DMS153 (cell line): ENCODE measurements at places on chromosomes 1 and 21.

DNA sequence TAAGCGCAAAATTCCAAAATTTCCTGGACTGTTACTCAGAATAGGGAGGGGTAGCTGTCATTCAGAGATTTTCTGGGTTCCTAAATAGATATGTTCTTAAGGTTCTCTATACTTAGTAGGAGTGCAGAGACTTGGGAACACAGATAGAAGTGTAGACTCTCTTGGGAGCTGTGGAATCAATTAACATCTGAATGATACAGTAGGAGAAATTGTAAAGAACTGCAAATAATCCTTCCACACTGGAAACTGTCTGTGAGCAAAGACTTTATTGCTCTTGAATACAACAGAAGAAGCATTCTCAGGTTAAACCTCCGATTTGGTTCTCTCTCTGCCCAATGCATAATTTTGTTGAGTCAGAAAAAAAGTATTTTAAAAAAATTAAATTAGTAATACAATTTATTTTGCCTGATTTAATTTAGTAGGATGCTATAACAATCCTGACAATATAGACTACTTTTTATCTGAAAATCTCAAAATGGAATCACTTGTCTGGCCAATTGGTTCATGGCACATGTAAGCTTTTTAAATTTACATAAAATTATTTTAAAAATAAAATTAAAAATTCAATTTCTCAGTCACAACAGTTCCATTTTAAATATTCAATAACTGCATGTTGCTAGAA is 1754.3 kb downstream of the PLA2G4A start:
- DNase-seq = no peak

GRCh38 chr1:54994355-54994990 is 4.3 kb upstream of the BSND start:
- no peak for DNase-seq

- no peak for DNase-seq
Measured at GRCh38 chr1:13540866-13541265, 27.1 kb upstream of the LRRC38 start.

DNA sequence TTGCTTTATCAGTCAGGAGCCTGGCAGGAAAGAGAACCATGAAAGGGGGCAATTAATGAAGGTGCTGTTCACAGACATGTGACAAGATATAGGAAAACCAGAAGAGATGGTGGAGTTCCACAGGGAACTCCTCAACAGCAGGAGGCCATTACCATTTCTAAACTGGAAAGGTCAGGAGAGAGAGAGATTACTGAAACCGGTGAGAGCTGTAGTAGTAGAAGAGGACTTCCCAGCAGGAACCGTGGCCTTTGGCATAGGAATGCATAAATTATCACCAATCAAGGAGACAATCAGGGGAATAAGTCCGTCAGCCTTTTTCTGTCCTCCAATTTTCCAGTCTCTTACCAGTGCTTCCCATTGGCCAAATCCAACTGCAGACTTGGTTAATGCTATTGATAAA is 23.0 kb upstream of the ABCD3 start:
- no peak for DNase-seq

- no peak for DNase-seq
Measured at GRCh38 chr1:160637065-160637464, 9.8 kb downstream of the SLAMF1 start.

DNA sequence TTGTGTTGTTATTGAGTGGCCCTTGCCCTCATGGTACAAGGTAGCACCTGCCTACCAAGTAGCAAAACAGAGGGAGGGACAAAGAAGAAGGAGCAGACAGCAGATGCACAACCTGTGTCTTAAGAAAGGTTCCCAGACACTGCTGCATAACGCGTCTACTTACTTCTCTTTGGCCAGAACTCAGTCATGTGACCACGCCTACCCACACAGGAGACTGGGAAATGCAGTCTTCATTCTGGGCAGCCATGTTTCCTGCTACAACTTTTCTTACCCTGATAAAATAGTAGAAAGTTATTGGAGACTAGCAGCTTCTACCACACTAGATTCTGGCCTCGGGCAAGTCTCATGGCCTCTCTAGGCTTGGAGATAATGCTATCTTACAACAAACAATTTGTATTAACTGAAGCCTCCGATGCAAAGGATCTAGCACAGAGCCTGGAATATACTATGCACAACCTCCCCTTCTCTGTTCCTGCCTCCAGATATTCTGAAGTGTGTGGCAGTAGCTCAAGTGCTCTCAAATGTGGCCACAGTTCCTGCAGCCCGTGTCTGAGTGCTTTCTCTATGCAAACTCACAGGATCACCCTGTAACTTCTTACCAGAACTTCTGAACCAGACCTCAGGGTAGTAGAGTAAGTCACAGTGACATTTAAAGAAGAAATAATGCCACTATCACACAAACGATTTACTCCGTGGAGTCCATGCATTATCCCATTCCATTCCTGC is 34.1 kb upstream of the BTG2 start:
- peak; percentile 36 for DNase-seq

- DNase-seq = no peak
Measured at GRCh38 chr1:159177272-159177907, 6.0 kb downstream of the CADM3 start.

- no peak for DNase-seq
Measured at GRCh38 chr21:38229260-38229877, 27.4 kb upstream of the KCNJ15 start.

DNA sequence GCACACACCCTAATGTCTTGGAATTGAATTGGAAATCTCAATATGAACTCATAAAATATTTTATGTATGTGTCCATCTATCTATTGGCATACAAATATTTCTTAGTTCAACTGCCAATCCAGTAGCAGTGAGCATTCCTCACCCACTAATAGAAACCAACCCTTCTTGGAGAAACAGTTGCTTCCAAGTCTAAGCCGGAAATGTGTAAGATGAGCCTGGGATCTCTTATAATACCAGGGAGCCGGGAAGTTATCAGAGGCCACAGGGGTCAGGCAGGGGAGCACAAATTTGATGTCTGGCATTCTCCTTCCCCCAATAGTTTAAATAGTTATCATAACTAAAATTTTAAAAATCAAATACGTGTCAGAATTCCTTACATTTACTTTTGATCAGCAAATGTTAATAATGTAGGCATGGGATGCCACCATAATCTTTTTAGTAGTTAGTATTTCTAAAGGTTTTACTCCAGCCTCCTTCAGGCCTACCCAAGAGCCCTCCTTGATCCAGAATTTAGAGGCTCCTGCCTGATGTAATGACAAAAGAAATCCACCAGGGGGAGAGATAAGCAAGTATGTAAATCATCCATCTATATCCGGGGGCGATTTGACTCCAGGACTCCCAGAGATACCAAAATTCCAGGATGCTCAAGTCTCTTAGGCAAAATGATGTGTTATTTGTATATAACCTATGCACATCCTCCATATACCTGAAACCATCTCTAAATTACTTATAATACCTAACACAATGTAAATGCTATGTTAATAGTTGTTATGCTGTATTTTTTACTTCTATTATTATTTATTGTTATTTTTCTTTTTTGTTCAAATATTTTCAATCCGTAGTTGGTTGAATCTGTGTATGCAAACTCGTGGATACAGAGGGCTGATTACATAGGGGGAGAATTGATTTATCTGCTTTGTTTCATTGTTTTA is 218.7 kb upstream of the COA6 start:
- peak; percentile 4 for DNase-seq
